ENCODE measurements at places on chromosomes 1 and 21. TPM values are rescaled to one million over a fixed set of nuclear protein-coding genes. Genes with fewer than 3 reads are reported as not detected.

Gene CA6
- not detected for total RNA-seq

Gene PPOX
- 8.6 TPM for total RNA-seq

Gene MYBPH
- not detected for total RNA-seq

Gene LCE2A
- not detected for total RNA-seq

Gene TFF1
- total RNA-seq, result not detected

Gene NGF
- 30.6 TPM for total RNA-seq

Gene S100A5
- total RNA-seq, result not detected

Gene MMEL1
- not detected for total RNA-seq

Gene YRDC
- total RNA-seq, result 12.6 TPM

Gene C1QTNF12
- 1.1 TPM for total RNA-seq

Gene RAB25
- not detected for total RNA-seq

Gene SYT2
- total RNA-seq, result not detected

Gene ERG
- not detected for total RNA-seq

Gene FAM72B
- total RNA-seq, result 1.8 TPM

Gene PGBD5
- 0.16 TPM for total RNA-seq

Gene CDK18
- 2.6 TPM for total RNA-seq

Gene PLEKHA6
- total RNA-seq, result 0.32 TPM

Gene HEYL
- total RNA-seq, result 0.16 TPM

Gene SDCCAG8
- total RNA-seq, result 30.8 TPM

Gene LY9
- total RNA-seq, result not detected

Gene CD53
- not detected for total RNA-seq

Gene S100A6
- total RNA-seq, result 1,038 TPM

Gene HFM1
- total RNA-seq, result 0.49 TPM

Gene SLC30A10
- total RNA-seq, result not detected

Gene HCN3
- 2.1 TPM for total RNA-seq

Gene TAL1
- total RNA-seq, result not detected

Gene C8A
- not detected for total RNA-seq

Gene PWP2
- total RNA-seq, result 6.4 TPM

Gene C1orf115
- total RNA-seq, result 0.49 TPM

Gene AKR7A3
- 1.1 TPM for total RNA-seq

Gene ZNF124
- total RNA-seq, result 39.0 TPM

Gene NPPB
- total RNA-seq, result not detected

Gene CR1
- not detected for total RNA-seq

Gene MROH9
- 0.36 TPM for total RNA-seq

Gene PALMD
- 3.2 TPM for total RNA-seq

Gene PROK1
- 0.12 TPM for total RNA-seq

Gene RGS2
- 4.5 TPM for total RNA-seq

Gene CYP4A11
- total RNA-seq, result not detected

Gene DIO1
- not detected for total RNA-seq

Gene NECTIN4
- total RNA-seq, result 0.12 TPM

Gene RGS1
- not detected for total RNA-seq

Measured in hair follicle dermal papilla cell (primary cell).